MV-4-11 (cell line): ENCODE measurements at places on chromosomes 7 and 10.

DNA sequence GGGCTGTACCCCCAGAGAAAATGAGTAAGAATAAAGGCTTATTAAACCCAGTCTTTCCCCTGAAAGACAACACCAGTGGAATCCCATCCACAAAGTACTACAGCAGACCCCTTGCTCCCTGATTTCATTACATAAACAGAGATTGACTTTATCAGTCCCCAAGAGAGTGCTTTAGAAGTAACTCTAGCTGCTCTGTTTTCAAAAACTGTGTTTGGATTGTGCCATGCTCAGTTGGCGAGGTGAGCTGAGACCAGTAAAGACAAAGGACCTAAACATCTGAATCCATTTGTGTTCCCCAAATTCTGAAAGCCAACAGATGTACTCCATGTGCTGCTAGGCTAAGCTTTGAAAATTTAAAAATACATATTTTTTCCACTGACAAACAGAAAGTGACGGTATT, 127.0 kb downstream of the ATE1 start:
- DNase-seq = no peak

GRCh38 chr10:86104611-86105145, 261.9 kb downstream of the GRID1 start:
- no peak for DNase-seq

DNA sequence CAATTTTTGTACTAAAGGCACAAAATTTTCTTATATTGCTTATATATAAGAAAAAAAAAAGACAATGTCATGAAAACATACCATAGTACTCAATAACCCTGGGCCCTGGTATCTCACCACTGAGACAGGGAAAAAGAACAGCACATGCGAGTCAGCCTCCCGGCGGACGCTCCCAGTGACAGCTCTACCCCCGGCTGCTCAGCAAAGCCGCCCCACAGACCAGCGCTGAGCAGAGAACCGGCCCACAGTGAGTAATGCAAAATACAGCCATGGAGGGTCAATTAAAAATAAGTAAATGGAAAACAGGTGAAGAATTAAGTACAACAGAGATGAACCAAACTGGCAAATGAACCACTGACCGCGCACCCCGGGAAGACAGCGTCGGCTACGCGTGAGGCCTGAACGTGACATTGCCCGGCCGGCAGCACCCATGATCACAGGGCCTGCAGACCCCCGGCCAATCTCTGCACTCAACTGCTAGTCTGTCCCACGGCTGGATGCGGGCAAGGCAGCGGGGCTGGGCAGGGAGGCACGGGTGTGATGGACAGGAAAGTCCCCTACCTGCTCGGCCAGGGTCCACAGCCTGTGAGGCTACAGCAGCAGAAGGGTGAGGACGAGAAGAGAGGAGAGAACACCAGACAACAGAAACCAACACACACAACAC, 175.9 kb downstream of the ZMYND11 start:
- DNase-seq = no peak

DNA sequence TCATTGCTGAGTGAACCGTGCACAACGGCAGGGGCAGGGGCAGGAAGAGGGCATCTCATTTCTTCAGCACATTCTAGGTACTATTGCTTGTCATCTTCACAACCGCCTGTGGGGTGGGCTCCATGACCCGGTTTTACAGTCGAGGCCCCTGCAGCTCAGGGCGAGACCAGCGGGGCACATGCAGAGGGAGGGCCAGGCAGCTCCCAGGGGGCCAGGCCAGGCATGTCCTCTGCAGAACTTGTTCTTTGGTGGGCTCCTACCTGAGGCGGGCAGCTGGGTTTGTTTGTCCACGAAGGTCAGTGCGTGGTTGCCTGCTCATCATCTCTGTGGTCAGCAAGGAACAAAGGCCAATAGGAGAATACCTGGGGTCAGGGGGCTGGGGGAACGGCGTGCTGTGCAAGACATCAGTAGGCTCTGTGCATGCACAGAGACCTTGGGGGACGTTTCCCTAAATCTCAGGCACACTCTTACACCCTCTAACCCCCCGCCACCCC, 75.1 kb upstream of the LEP start:
- DNase-seq = no peak
